ENCODE measurements at places on chromosomes 4 and X. TPM values are rescaled to one million over a fixed set of nuclear protein-coding genes. Genes with fewer than 3 reads are reported as not detected.

ERVMER34-1 gene
- total RNA-seq: 0.28 TPM

SCML1 gene
- 5.8 TPM for total RNA-seq

MAGEA8 gene
- not detected for total RNA-seq

SMIM10 gene
- total RNA-seq: not detected

ZNF630 gene
- 0.49 TPM for total RNA-seq

DUX4 gene
- not detected for total RNA-seq

SLC25A5 gene
- 752 TPM for total RNA-seq

FREM3 gene
- not detected for total RNA-seq

PCDH18 gene
- total RNA-seq: not detected

GPR34 gene
- not detected for total RNA-seq

CSTF2 gene
- 32.2 TPM for total RNA-seq

ZFP42 gene
- not detected for total RNA-seq

POU4F2 gene
- not detected for total RNA-seq

SLC26A1 gene
- 0.38 TPM for total RNA-seq

SLC2A9 gene
- total RNA-seq: 0.39 TPM

HPRT1 gene
- 102 TPM for total RNA-seq

CD38 gene
- total RNA-seq: 13.8 TPM

CBR4 gene
- 3.7 TPM for total RNA-seq

TENT5D gene
- total RNA-seq: not detected

TEX13C gene
- total RNA-seq: not detected

CYTL1 gene
- total RNA-seq: not detected

HTT gene
- 13.4 TPM for total RNA-seq

FABP2 gene
- total RNA-seq: not detected

NAP1L2 gene
- 0.73 TPM for total RNA-seq

TLR10 gene
- total RNA-seq: 0.06 TPM

RNF175 gene
- total RNA-seq: not detected

ENPP6 gene
- not detected for total RNA-seq

UBE2K gene
- 87.2 TPM for total RNA-seq

SUPT20HL2 gene
- total RNA-seq: not detected

RPA4 gene
- 0.16 TPM for total RNA-seq

KLHL4 gene
- total RNA-seq: 4.9 TPM

PNMA6F gene
- not detected for total RNA-seq

C4orf54 gene
- not detected for total RNA-seq

CLDN22 gene
- total RNA-seq: not detected
